ENCODE measurements at places on chromosomes 6 and 20.

GRCh38 chr20:62181808-62182207, 1.0 kb upstream of the MTG2 start:
- DNase-seq, result no peak

- no peak for DNase-seq
Measured at GRCh38 chr6:155399745-155400653, 55.6 kb downstream of the NOX3 start.

GRCh38 chr6:8434727-8435092, 635 bp downstream of the SLC35B3 start:
- no peak for DNase-seq

- no peak for DNase-seq
Measured at GRCh38 chr6:97240222-97240621, 42.8 kb downstream of the MMS22L start.

DNA sequence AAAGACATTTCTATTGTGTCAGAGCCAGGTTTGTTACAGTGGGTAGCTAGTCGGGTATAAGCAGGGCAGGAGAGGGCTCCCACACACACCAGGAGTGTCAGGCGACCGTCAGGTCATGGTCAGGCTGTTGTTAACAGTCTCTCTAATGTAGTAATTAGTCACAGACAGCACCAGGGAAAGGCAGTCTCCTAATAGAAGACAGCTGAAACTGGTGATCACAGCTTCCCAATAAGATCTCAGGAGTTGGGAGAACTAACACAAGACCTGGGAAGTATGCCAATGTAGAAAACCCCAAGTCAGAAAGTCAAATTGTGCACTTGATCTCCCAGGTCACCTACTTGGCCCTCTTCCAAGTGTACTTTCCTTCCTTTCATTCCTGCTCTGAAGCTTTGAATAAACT, 53.0 kb upstream of the GPR6 start:
- no peak for DNase-seq

GRCh38 chr6:136499370-136499769, 50.9 kb downstream of the MAP7 start:
- no peak for DNase-seq

GRCh38 chr20:50425076-50425475, 85.1 kb upstream of the PTPN1 start:
- peak; percentile 80 for DNase-seq

DNA sequence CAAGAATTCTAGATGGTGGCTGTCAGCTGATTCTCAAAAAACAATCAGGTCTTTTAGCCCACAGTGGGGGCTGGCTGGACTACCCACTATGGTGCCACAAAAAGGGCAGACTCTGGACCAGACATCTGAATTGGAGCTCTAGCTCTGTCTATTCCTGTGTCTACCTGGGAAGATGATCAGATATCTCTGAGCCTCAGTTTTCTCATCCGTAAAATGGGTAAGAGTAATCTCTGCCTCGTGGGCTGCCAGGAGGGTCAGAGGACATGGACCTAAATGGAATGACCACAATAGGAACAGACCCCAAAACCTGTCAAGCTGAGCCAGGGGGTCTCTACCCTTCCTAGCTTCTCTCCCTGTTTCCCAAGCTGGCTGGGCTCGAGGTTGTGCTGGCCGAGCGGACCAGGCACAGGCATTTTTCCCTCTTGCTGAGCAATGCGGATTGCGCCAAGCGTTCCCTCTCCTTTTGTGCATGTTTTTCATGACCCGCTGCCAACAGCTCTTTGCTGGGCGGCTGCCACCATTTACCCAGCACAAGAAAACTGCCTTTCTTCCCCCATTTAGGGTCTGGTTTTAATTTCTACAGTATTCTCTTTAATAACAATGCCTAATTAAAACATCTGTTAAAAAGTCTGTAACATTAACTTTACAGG, 74.7 kb upstream of the MAFB start:
- DNase-seq, result no peak

DNA sequence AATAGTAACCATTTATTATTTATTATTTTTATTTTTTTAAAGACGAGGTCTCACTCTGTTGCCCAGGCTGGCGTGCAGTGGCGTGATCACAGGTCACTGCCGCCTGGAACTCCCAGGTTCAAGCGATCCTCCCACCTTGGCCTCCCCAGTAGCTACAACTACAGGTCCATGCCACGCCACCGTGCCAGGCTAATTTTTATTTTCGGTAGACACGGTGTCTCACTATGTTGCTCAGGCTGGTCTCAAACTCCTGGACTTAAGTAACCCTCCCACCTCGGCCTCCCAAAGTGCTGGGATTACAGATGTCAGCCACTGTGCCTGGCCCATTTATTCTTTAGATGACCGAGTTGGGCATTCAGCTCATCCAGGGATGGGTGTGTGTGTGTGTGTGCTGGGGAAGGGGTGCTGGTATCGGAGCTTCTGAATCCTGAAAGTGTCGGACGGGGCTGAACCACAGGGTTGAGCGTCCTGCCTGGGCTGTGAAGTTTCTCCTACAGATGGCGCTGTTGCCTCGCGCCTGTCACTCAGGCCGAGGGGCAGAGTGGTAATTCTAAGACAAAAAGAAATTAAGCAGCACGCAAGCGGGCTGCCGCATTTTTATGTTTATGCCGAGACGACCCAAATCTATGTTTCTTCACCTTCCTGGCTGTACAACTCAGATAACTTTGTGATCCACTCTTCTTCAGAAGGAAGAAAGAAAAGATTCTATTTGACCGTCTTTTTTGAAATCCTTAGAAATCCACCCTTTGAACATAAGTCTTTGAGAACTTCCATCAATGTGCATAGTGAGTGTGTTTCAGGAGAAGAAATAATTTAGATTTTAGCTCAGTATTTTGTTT, 252.8 kb downstream of the CDH26 start:
- DNase-seq, result peak; percentile 83

GRCh38 chr6:167831281-167831828, 4.6 kb downstream of the AFDN start:
- DNase-seq, result no peak

DNA sequence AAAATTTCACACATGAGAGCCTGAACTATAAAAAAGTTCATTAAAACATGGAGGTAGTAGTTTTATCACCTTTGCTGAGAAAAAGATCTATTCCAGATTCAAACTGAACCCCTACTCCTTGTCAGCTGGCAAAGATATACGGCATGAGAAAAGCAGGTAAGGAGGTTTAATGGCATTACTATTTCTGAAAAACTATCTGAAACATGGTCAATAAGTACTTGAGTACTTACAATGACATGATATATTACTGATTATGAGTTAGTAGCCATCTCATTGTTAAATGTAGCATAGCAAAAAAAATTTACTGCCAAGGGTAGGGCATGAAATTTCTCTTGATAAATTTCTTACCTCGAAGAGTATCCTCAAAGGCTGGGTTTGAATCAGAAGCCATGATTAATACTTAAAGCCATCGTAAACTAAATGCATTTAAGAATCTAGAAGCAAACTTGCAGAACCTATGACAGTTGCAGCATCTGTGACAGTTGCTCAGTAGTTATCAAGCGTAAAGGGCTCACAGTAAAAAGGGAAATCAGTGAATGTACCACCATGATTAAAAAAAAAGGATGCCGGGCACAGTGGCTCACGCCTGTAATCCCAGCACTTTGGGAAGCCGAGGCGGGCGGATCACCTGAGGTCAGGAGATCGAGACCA, 8.7 kb downstream of the SLC17A5 start:
- DNase-seq, result no peak

GRCh38 chr20:34673412-34673811, 3.5 kb downstream of the PIGU start:
- no peak for DNase-seq

GRCh38 chr6:15440040-15440439, 194.2 kb downstream of the JARID2 start:
- no peak for DNase-seq

DNA sequence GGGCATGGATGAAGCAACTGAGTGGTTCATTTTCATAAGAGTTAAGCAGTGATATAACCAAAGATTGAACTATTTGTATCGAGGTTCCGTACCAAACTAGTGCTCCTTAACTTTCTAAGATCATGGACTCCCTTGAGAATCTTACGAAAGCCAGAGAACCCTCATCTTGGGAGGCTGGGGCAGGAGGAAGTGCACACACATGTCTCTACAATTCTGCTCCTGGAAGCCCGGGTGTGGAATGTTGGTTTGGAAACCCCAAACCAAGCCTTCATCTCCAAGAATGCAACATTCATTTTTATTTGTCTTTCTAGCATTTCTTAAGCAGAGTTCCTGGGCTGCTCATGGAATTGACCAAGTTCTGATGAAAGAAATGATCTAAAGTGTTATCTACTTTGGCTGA, 250.5 kb upstream of the PRND start:
- no peak for DNase-seq

DNA sequence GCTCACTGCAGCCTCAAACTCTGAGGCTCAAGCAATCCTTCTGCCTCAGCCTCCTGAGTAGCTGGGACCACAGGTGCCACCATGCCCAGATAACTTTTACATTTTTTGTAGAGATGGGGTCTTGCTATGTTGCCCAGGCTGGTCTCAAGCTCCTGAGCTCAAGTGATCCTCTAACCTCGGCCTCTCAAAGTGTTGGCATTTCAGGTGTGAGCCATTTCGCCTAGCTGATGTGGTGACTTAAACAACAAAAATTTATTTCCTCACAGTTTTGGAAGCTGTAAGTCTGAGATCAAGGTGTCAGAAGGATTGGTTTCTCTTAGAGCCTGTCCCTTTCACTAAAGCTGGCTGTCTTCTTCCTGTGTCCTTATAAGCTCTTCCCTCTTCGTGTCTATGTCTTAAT, 15.0 kb upstream of the JARID2 start:
- DNase-seq, result no peak

- no peak for DNase-seq
Measured at GRCh38 chr20:48957533-48957932, 36.0 kb downstream of the ARFGEF2 start.

Data from testis (tissue), 5 donors.